ENCODE measurements at places on chromosomes 12 and 14. TPM values are rescaled to one million over a fixed set of nuclear protein-coding genes. Genes with fewer than 3 reads are reported as not detected.
A peak's percentile ranks its signal among the peaks of the same experiment; 100 is the strongest.

GRCh38 chr14:58963873-58964597 is 224.4 kb upstream of the DAAM1 start:
- DNase-seq = no peak

GRCh38 chr12:132278401-132279183 is 50.8 kb downstream of the GALNT9 start:
- no peak for DNase-seq

- DNase-seq = no peak
These were observed 84.5 kb downstream of the PLEKHG3 start for GRCh38 chr14:64788706-64789105.

GRCh38 chr12:66321435-66321834 is 19.1 kb downstream of the HELB start:
- no peak for DNase-seq

- DNase-seq = no peak
These were observed 7.1 kb downstream of the RAPGEF3 start for GRCh38 chr12:47751561-47751960.

DNA sequence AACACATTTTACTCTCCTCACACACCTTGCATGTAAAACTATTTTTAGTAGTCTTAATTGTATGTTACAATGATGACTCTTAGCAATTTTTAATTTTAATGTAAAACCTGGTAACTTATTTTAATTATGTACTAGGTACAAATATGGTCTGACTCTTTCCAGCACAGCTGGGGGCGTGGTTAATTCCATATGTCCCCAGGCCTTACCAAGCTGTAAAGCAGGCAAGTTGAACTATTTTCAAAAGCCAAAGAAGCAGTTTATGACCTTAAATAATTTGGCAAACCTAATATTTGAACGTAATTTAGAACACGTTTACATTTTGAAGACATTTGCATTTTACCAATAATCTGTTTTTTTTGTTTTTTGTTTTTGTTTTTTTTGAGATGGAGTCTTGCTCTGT is 9.3 kb upstream of the ACOT6 start:
- DNase-seq = no peak

- no peak for DNase-seq
These were observed 6.1 kb upstream of the BDKRB2 start for GRCh38 chr14:96198430-96199130.

- no peak for DNase-seq
These were observed 5.9 kb downstream of the SERPINA6 start for GRCh38 chr14:94317259-94317658.

- no peak for DNase-seq
These were observed 221.7 kb upstream of the NAV3 start for GRCh38 chr12:77609016-77609415.

GRCh38 chr14:64856529-64857445 is 22.9 kb downstream of the SPTB start:
- no peak for DNase-seq

- DNase-seq = no peak
These were observed 29.7 kb downstream of the ZFP36L1 start for GRCh38 chr14:68762953-68763764.

GRCh38 chr12:60394665-60395064 is 798.8 kb downstream of the SLC16A7 start:
- DNase-seq = peak; percentile 41

DNA sequence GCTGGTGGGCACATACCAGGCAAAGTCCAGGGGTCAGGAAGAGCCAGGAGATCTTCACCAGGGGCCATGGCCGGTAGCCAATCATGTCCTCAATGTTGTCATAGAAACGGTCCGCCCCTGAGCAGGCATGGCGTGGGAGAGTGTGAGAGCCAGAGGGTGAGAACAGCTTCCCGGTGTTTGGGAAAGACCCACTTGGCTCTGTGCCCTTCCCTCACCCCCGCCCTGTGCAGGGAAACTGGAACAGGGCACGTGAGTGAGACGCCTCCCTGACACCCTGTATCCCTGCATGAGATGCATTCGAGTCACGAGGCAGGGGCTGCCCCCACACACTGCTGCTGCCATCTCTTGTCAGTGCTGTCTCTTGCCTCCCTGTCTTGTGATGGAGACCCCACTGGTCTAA is 20.7 kb downstream of the SLC6A12 start:
- DNase-seq = no peak

DNA sequence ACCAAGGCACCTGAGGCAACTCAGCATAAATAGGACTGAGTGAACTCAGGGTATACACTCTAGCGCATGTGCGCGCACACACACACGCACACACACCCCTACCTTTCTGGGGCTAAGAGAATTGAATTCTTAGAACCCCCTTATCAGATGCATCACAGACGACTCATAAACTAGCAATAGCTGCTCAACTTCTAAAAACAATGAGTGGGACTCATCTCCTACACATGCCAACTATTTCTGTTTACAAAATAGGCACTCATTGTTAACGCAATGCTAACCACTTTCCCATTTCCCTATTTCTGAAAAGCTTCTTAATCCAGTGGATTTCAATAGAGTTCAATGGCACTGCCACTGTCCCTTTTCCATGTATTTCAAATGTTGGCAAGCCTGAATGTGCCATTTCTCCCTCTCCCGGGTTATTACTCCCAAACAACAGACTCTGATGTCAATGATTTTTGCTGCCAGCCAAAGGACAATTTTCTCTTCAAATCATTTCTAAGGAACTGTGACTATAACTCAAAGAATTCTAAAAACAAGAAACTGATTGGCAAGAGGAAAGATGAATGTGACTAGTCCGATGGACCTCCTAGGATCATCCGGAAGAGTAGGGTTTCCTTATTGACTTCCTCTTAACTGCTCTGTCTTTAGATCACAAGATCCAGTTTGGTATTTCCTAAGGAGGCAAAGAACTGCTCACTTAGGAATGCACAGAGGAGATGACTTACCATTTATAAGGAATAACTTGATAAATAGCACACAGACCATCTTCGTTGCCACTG is 48.8 kb downstream of the SLC38A1 start:
- DNase-seq = no peak

- DNase-seq = no peak
These were observed 80.0 kb downstream of the B4GALNT3 start for GRCh38 chr12:539540-540310.

GRCh38 chr14:37620856-37621255 is 25.4 kb downstream of the TTC6 start:
- no peak for DNase-seq

DNA sequence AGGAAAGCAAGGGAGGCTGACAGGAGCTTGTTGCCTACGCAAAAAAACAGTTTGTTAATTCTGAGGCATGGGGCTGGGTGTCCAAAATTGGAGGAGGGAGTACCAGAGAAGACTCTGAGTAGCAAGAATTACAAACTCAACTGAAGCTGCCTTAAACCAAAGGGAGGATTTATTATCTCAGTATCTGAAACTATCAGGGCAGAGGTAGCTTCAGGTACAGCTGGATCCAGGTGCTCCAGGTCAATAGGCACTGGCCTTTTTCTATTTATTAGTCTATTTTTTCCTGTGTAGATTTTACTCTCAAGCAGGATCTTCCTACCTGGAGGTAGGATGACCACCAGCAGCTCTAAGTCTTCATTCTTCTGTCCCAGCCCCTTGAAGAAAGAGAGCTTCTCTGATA is 135.3 kb upstream of the NCOR2 start:
- no peak for DNase-seq

DNA sequence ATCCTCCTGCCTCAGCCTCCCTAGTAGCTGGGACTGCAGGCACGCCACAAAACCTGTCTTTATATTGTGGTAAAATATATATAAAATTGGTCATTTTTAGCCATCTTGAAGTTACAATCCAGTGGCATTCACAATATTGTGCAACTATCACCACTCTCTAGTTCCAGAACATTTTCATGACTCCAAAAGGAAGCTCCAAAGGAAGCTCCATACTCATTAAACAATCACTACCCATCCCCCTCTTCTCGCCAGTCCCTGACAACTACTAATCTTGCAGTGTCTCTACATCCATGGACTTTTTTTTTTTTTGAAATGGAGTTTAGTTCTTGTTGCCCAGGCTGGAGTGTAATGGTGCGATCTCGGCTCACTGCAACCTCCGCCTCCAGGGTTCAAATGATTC is 3.1 kb downstream of the GCH1 start:
- DNase-seq = no peak

GRCh38 chr14:53529519-53529918 is 376.4 kb upstream of the DDHD1 start:
- no peak for DNase-seq

- DNase-seq = no peak
These were observed 1221.0 kb downstream of the AACS start for GRCh38 chr12:126286203-126286602.

- no peak for DNase-seq
These were observed 714.9 kb downstream of the NOVA1 start for GRCh38 chr14:25882899-25883298.

GRCh38 chr14:60651086-60651795 is 2.0 kb upstream of the SIX1 start:
- no peak for DNase-seq

DNA sequence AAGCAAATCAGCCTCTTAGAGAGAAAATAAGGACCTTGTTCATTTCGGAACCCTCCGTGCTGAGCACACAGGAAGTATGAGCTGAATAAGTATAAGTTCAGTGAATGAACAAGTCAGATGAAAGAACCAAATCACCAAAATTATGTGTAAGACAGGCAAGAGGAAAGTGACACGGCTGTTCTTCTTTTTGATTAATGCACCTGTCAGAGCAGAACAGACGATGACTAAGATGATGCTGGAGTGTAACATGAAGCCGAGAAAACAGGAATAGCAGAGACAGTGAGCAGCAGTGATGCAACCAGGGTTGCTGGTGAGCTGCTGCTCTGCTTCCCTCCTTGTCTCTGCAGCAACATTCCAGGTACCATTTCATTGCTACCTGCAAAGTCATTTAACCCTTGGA is 861.1 kb downstream of the GALC start:
- DNase-seq = no peak

DNA sequence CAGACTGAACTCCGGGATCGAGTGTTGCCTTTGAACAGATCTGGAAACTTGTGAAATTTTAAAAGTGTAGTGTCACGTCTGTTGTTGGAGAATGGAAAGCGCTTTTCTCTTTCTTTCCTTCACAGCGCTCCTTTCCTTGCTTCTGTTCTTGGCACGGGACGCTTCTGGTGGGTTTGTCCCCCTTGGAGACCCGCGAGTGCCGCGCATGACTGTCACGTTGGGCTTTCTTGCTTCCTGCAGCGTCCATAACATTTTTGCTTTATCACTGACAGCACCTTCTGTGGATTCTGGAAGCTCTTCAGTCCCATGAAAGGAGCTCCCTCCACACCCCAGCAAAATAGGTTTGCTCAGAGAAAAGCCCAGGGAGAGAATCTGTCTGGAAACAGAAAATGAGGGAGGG is 193.0 kb upstream of the TMEM132C start:
- no peak for DNase-seq

DNA sequence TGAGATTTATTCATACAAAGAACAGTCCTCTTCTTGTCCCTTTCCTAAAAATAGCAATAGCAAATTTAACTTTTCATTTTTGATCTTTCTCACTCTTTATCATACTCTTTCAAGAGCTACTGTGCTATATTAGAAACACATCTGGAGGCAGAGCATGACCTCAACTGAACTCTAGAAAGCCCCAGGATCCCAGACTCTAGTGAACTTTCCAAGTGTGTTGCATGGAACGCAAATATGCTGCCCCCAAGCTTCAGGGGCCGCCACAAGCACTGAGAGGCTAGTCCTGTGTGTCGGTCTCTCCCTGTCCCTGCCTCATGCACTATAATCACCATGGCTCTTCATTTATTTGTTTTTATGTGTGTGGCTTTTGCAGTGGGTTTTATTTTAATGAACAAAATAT is 38.7 kb upstream of the ZNF641 start:
- DNase-seq = no peak

GRCh38 chr12:54723379-54724256 is 75.5 kb upstream of the DCD start:
- no peak for DNase-seq

- DNase-seq = no peak
These were observed 71.5 kb upstream of the CAPRIN2 start for GRCh38 chr12:30826276-30826675.

- DNase-seq = no peak
These were observed 60.7 kb upstream of the DCD start for GRCh38 chr12:54708826-54709225.

DNA sequence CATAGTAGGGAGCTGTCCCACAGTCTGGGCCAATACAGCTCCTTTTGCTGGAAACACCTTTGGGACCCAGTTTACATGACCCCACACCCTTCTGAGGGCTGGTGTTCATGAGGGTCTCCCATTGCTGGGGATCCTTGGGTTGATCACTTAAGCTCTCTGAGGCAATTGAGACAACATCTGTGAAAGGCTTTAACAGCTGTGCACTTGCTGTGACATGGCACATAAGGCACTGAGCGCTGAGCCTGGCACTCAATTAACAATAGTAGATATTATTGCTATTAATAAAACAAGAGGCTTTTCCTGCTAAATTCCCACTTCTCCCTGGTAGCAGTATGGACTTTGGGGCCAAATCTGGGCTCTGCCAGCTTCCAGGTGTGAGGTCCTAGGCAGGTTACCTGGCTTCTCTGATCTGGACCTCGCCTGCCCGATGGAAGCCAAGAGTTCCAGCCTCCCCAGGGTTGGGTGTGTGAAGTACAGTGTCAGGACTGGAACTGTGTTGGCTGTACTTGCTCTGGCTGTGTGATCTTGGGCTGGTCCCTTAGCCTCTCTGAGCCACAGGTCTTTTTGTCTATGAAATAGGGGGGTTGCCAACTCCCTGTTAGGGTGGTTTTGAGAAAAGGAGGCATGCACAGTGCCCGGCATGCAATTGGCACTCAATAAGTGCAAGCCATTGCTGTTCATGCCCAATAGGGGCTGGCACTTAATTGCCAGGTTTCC is 3.1 kb downstream of the SH2B3 start:
- DNase-seq = no peak

DNA sequence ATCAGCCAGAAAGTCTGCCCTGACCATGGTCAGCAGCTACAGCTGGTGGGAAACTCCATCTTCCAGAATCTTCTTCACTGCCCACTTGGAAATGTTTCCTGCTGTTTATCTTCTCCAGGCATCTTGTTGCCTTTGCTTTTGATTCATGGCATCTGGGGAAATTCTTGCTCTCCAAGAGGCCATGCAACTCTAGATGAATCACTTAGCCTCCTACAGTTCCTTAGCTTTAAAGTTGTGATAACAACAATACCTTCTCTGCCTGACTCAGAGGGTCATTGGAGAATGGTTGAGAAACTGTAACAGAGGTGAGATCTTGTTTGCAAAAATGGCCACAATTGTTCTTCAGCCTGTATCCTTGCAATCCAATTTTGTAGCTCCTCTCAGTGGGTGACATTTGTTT is 121.0 kb upstream of the VRK1 start:
- DNase-seq = no peak

GRCh38 chr14:61326847-61327246 is 5.5 kb downstream of the PRKCH start:
- DNase-seq = no peak

Gene RPL10L
- total RNA-seq = not detected

Gene SYCP3
- not detected for total RNA-seq

Gene PPP1R3E
- total RNA-seq = 8.8 TPM

Gene TMEM253
- 0.33 TPM for total RNA-seq

Gene TEX52
- total RNA-seq = not detected

Gene ZFC3H1
- total RNA-seq = 38.2 TPM

Gene ADAMTS20
- total RNA-seq = not detected

Gene OR6C2
- not detected for total RNA-seq

Gene RILPL2
- 5.4 TPM for total RNA-seq

Gene TMBIM4
- 115 TPM for total RNA-seq

Gene NRL
- total RNA-seq = 1.4 TPM

Gene RPL36AL
- total RNA-seq = 136 TPM

Gene GPRC5D
- total RNA-seq = not detected

Gene NOVA1
- not detected for total RNA-seq

Data from Panc1 (cell line).